ENCODE measurements at places on chromosomes 4 and X.
A peak's percentile ranks its signal among the peaks of the same experiment; 100 is the strongest.

- DNase-seq = no peak
These were observed 103.5 kb downstream of the MID1 start for GRCh38 chrX:10516781-10517322.

GRCh38 chr4:100736641-100737451 is 219.0 kb upstream of the EMCN start:
- DNase-seq = no peak

DNA sequence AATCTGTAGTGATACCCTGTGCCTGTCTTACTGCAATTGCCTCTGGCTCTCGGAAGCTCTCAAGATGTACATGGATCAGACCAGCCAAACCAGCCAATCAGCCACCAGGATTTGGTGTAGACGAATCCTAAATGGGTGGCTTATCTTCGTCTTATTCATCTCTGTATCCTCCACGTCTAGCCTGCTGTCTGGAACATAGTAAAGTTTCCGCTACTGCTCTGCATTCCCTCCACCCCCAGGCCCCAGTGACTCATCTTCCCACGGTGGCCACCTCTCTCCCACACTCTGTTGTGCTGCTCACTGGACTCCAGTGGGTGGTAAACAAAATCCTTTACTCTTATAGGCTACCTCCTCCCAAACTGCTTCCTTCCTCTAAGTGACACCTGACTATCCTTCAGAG is 37.8 kb downstream of the SEPTIN6 start:
- DNase-seq = peak; percentile 74

DNA sequence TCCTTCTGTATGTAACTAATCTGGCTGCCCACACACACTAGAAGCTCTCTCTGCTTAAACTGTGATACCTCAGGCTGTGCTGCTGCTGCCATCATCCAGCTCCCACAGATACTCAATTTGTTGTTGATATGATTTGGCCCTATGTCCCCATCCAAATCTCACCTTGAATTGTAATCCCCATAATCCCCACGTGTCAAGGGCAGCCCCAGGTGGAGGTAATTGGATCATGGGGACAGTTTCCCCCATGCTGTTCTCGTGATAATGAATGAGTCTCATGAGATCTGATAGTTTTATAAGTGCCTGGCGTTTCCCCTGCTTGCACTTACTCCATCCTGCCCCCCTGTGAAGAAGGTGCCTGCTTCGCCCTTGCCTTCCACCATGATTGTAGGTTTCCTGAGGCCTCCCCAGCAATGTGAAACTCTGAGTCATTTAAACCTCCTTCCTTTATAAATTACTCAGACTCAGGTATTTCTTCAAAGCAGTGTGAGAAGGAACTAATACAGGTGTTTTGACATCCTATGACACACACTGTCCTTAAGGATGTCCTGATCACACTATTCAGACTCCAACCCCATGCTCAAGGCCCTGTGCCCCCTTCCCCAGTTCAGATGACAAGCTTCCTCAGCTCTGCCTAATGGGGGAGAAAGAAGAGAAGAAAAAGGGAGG is 2.9 kb upstream of the ATOH1 start:
- DNase-seq = no peak

DNA sequence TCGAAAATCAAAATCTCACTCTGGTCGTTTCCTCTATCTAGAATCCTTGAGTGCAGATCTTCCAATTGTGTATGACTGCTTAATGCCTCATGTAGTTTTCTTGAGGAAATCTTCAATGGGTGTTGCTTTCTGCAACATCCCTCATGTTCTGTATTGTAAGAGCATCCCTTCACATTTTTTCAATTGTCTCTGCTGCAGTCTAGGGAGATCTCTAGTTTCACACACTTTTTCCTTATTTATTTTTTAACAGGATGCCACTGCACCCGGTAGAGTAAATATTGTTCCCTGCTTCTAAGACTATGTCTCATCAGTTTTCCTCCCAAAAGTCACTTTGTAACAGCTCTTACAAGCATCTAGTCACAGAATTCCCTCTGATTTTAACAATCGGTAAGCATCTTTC is 50.3 kb downstream of the UGT2B4 start:
- no peak for DNase-seq

GRCh38 chr4:25756503-25756902 is 100.9 kb downstream of the SLC34A2 start:
- no peak for DNase-seq

DNA sequence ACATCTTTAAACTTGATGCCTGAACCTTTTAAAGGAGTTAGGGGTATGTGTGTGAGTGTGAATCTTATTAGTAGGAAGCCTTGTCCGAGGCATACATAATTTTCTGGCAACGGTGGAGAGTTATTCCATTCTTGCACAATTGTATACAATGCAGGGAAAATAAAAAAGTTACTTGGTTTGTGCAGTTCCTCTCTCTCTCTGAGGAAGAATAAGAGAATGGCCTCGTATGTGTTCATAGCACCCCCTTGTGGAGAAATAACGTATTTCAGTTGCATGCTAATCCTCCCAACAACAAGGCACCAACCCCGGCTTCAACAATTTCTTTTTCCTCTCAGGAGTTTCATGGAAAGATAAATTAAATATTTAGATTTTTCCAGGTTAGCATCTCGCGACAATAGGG is 33.7 kb upstream of the FGF13 start:
- no peak for DNase-seq

DNA sequence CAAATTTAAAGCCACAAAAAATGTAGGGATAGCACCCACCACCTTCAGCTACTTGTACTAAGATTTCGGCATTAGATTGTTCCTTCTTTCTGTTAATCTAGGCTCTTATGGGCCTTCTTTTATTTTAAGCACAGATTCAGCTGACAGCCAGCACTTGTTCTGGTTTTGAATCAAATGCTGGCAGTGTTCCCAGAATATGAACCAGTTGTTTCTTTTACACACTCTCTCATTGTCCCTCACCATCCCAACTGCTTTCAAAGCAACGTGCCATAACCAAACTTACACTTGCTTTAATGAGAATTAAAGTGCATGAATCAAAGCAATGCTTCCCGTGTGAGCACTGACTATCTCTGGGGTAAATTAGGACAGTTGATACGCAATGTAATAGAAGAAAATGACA is 744.5 kb upstream of the FAM241A start:
- DNase-seq = no peak

- no peak for DNase-seq
These were observed 407.9 kb upstream of the AADAT start for GRCh38 chr4:170497689-170498088.

DNA sequence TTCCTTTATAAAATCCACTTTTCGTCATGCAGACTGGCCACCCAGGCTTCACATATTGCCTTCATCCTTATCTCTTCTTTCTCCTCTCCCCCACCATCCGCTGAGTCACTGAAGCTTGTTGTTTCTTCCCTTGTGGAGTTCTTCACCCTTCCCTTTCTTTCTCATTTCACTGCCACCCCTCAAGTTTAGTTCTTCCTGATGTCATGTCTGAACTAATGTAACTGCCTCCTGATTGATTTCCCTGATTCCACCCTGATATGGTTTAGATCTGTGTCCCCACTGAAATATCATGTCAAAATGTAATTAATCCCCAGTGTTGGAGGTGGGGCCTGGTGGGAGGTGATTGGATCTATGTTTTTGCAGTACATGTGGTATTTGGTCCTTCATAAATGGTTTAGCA is 151.4 kb downstream of the CPEB2 start:
- no peak for DNase-seq

Measured in activated CD8-positive, alpha-beta memory T cell treated with anti-CD3 and anti-CD28 coated beads for 24 hours (primary cell).